ENCODE measurements at places on chromosomes 7 and 10.
A peak's percentile ranks its signal among the peaks of the same experiment; 100 is the strongest.

- DNase-seq, result no peak
Observed at GRCh38 chr10:115063701-115064658, 29.2 kb upstream of the ATRNL1 start.

GRCh38 chr10:97508342-97508741 is 9.6 kb downstream of the UBTD1 start:
- peak; percentile 40 for DNase-seq

DNA sequence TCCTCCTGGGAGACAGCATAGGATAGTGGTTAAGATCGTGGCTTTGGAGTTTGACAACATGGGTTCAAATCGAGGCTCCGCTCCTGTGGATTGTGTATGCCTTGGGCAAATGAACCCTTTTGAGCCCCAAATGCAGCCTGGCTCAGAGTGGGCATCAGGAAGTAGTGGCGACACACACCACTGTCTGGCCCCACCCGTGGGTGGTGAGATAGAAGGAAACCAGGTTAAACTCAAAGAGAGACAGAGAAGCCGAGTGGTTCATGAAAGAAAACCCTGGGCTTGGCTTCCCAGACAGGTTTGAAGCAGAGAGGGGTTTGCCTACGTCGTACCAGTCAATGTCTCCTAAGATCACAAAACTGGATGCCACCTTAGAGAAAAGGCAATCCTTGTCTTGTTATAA is 57.7 kb downstream of the PRTFDC1 start:
- DNase-seq, result no peak

- DNase-seq, result no peak
Observed at GRCh38 chr10:13651969-13652720, 65.4 kb downstream of the PRPF18 start.
